ENCODE measurements at places on chromosomes 13 and 19. TPM values are rescaled to one million over a fixed set of nuclear protein-coding genes. Genes with fewer than 3 reads are reported as not detected.

NMRK2 gene
- 3.6 TPM for total RNA-seq

LHB gene
- total RNA-seq, result not detected

CYP4F8 gene
- 1.8 TPM for total RNA-seq

CFD gene
- 79.1 TPM for total RNA-seq

CEACAM6 gene
- 5.0 TPM for total RNA-seq

ADM5 gene
- 0.69 TPM for total RNA-seq

COL5A3 gene
- 51.3 TPM for total RNA-seq

CACNG6 gene
- total RNA-seq, result 0.79 TPM

C1QTNF9 gene
- total RNA-seq, result 2.1 TPM

ZNF649 gene
- total RNA-seq, result 21.1 TPM

TMEM259 gene
- 40.6 TPM for total RNA-seq

MED29 gene
- 9.7 TPM for total RNA-seq

CGB8 gene
- total RNA-seq, result not detected

CLEC17A gene
- 0.10 TPM for total RNA-seq

ZNF426 gene
- total RNA-seq, result 15.9 TPM

HIF3A gene
- total RNA-seq, result 59.6 TPM

SLC15A1 gene
- 26.9 TPM for total RNA-seq

FCAR gene
- total RNA-seq, result 8.4 TPM

TYROBP gene
- total RNA-seq, result 14.1 TPM

DENND1C gene
- 0.69 TPM for total RNA-seq

CYP4F12 gene
- total RNA-seq, result 8.1 TPM

ETV2 gene
- total RNA-seq, result 0.79 TPM

ZNF681 gene
- 3.6 TPM for total RNA-seq

TEX101 gene
- not detected for total RNA-seq

OLFM2 gene
- 80.5 TPM for total RNA-seq

ZSWIM9 gene
- total RNA-seq, result 2.5 TPM

SH2D3A gene
- 10.4 TPM for total RNA-seq

COL4A1 gene
- total RNA-seq, result 740 TPM

PNMA8A gene
- total RNA-seq, result 17.3 TPM

FNDC3A gene
- 48.8 TPM for total RNA-seq

ZNF442 gene
- total RNA-seq, result 10.2 TPM

ADAT3 gene
- total RNA-seq, result 2.5 TPM

TIMM29 gene
- 16.3 TPM for total RNA-seq

LILRB2 gene
- 1.5 TPM for total RNA-seq

ZNF446 gene
- total RNA-seq, result 4.6 TPM

FUT1 gene
- 2.9 TPM for total RNA-seq

IL4I1 gene
- 0.49 TPM for total RNA-seq

PSG2 gene
- not detected for total RNA-seq

FFAR2 gene
- 0.99 TPM for total RNA-seq

VSIG10L gene
- total RNA-seq, result 2.3 TPM

SLC7A10 gene
- total RNA-seq, result 9.7 TPM

IGFL2 gene
- 19.9 TPM for total RNA-seq

CPT1C gene
- total RNA-seq, result 1.6 TPM

PSG5 gene
- not detected for total RNA-seq

FCHO1 gene
- total RNA-seq, result 2.4 TPM

GNG7 gene
- total RNA-seq, result 2.4 TPM

CGB1 gene
- not detected for total RNA-seq

PABPC3 gene
- total RNA-seq, result 0.10 TPM

CCNE1 gene
- 5.8 TPM for total RNA-seq

LYPD3 gene
- total RNA-seq, result 73.8 TPM
